ENCODE measurements at places on chromosomes 1 and 21.

GRCh38 chr1:20071416-20071815, 1.4 kb downstream of the PLA2G5 start:
- DNase-seq: peak; percentile 56

GRCh38 chr1:42450061-42450460, 5.8 kb downstream of the ZMYND12 start:
- DNase-seq: no peak

GRCh38 chr1:242425232-242425631, 99.3 kb downstream of the PLD5 start:
- DNase-seq: no peak

DNA sequence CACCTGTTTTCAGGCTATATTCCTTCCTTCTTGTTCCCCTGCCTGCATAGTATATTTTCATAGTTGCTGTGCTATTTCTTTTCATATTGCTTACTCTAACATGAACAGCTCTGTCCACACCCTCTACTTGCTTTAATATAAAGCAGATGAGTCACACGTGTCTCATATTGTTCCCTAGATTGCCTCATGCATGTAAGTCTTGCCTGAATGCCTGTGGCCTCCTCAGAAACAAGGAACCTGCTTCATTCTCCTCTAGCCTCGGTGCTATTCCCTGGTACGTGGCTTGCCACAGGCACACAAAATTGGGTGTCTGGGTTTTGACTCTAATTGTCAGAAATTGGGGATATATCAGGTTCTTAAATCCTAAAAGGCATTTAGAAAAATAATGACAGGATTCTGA, 16.5 kb upstream of the PKP1 start:
- peak; percentile 50 for DNase-seq

DNA sequence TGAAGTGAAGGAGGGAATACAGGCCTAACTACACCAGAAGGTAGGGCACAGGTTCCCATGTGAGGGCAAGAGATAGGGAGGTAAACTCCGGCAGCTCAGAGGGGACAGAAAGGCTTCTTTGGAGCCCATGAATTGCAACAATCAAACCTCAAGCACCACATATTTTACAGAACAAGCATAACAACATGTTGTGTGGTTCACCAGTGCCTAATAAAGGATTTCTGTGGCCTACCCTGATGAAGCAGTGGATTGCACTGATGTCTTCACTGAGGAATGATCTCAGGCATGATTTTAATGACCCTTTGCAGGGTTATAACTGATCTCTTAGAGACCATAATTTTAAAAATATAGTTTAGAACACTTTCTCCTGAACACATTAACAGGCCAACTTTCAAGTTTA, 77.4 kb downstream of the RUNX1 start:
- no peak for DNase-seq

All from right atrium auricular region (tissue), 2 donors.